ENCODE measurements at places on chromosomes 11 and 22.

- DNase-seq: peak; percentile 3
Observed at GRCh38 chr11:129090056-129090455, 102.1 kb downstream of the ARHGAP32 start.

DNA sequence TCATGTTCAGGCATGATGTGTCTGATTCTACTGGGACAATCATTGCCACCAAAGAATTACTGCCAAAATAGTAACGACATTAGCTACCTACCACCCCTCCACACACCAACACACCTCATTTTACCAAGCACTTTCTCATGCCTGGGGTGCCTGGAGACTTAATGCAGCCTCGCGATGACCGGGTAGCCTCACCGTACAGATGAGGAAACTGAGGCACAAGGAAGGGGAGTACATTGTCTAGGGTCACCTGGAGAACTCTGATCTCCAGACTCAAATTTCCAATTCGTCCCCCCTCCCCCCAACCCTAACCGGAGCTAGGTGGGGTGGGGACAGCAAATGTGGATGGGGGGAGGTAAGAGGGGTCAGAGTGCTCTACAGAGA, 2.7 kb upstream of the RTN4RL2 start:
- no peak for DNase-seq

DNA sequence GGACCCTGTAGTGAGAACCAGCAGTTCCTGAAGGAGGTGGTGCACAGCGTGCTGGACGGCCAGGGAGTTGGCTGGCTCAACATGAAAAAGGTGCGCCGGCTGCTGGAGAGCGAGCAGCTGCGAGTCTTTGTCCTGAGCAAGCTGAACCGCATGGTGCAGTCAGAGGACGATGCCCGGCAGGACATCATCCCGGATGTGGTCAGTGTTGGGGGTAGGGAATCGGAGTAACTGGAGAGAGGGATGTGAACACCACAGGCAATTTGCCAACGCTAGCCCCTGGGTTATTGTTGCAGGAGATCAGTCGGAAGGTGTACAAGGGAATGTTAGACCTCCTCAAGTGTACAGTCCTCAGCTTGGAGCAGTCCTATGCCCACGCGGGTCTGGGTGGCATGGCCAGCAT, 19.9 kb downstream of the MADD start:
- DNase-seq: no peak

- peak; percentile 87 for DNase-seq
Observed at GRCh38 chr11:110376711-110377324, 52.9 kb upstream of the FDX1 start.

- DNase-seq: no peak
Observed at GRCh38 chr11:117820516-117820915, 4.0 kb downstream of the FXYD2 start.

DNA sequence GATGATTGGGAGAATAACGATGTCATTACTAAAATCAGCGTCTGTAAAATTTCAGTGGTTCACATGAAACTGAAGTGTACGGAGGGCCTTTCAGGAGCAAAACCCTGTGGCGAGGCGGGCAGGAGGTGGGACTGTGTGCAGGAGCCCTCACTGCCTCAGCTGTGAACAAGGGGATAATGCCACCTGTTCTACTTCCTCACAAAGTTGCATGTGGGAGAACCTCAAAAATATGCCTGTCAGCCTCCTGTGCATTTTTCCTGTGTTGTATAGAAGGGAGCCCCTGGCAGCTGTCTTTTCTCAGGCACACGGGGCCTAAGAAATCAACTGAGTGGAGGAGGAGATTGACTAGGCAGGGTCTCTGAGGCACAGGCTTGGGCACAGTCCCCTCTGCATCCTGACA, 43.0 kb upstream of the MYO18B start:
- no peak for DNase-seq

- peak; percentile 57 for DNase-seq
Observed at GRCh38 chr11:124669193-124669592, 4.3 kb downstream of the SIAE start.

DNA sequence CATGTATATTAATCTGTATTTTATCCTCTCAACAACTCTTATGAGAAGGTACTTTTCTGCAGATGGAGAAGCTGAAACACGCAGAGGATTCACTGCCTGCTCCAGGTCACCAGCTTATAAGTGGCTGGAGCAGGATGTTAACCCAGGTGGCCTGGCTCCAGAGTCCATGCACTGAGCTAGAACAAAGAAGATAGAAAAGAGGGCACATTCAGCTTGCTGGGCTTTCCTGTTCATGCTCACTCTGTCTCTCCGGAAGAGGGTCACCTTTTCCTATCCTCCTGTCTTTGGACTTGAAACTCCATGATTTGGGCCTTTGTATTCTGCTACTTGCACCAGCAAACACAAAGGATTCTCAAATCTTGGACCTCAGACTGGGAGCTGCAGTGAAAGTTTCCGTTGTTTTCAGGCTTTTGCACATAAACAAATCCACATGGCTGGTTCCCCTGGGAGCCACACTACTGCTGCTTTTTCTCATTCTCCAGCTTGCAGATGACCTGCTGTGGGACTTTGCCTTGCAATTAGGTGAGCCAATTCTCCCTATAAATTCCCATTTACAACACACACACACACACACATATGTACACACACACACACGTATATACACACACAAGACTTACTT, 117.3 kb upstream of the GRK3 start:
- DNase-seq: no peak

DNA sequence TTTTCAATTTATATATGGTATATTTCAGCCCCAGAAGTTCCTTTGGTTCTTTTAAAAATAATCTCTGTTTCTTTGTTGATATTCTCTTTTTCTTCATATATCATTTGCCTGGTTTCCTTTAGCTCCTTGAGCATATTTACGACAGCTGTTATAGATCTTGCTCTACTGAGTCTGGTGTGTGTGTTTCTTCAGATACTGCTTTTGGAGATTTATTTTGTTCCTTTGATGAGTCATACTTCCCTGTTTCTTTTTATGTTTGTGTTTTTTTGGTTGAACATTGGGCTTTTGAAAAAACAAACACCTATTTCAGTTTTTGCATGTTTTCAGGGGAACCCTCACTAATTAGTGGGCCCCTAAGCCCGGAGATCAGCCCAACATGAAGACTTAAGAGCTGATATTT, 23.3 kb downstream of the GLB1L2 start:
- DNase-seq: no peak

GRCh38 chr11:59611570-59612565, 3.7 kb downstream of the OSBP start:
- no peak for DNase-seq

DNA sequence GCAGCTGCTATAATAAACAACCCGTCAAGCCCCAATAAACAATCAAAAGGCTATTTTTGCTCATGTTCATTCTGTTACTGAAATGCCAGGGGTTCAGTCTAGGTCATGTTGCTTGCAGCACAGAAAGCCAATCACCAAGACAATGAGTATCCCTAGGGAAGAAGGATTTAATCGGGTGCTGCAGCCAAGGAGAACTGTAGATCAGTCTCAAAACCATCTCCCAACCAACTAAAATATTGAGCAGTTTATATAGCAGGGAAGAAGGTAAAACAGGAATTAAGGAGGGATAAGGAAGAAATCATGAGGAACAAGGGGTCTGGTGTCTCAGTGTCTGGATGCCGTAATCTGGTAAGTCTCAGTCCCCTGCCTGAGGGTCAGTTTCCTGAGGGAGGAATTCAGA, 169.5 kb downstream of the BLID start:
- no peak for DNase-seq

DNA sequence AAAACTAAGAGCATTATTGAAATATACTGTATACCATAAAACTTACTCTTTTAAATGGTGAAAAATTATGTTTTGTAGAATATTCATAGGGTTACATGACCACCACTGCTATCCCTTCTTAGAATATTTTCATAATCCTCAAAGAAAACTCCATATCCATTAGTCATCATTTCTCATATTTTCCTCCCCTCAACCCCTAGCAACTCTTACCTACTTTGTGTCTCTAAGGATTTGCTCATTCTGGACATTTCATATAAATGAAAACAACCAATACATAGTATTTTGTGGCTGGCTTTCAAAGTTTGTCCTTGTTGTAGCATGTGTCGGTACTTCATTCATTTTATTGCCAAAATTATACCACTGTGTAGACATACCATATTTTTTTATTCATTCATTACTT, 863.8 kb downstream of the KCNA4 start:
- DNase-seq: no peak

DNA sequence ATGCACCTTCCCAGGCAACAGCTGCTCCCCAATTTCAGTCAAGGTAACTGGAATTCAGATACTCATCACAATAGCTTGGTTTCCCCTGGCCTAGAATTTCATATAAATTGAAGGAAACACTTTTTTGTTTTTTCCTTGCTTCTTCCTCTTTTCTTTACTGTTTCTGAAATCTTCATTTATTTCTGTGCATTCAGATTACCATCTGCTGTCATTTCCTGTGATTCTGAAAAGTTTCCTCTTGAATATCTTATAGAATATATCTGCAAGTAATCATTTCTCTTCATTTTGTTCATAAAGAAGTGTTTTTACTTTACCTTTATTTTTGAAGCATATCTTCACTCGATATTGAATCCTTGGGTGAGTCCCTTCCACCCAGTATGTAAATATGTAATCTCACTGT, 85.3 kb downstream of the GAB4 start:
- no peak for DNase-seq

DNA sequence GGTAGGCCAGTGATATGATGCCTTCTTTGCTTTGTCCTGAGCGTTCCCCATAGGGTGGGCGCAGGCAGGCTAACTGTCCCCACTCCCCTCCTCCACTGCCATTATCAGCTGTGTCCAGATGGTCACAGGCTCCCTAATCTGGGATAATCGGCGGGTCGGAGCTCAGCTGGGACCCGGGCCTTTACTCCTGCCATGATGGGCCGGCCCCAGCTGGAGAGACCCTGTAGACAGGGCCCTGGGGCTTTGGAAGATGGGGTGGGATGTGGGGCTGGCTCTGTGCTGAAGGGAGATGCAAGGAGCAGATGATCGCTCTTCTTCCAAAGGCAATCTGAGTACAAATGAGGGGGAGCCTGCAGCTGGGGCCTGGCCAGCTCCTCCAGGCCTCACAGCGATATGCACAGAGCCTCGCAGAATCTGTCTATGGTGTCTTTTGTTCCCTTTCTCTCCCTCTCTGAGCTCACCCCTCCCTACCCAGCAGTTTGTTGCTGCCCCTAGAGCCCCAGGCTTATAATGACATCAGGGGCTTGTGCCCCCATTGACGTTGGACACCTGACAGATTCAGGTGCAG, 11.9 kb downstream of the KLHL35 start:
- DNase-seq: no peak

- peak; percentile 11 for DNase-seq
Observed at GRCh38 chr11:103947546-103947919, 88.9 kb upstream of the DDI1 start.

DNA sequence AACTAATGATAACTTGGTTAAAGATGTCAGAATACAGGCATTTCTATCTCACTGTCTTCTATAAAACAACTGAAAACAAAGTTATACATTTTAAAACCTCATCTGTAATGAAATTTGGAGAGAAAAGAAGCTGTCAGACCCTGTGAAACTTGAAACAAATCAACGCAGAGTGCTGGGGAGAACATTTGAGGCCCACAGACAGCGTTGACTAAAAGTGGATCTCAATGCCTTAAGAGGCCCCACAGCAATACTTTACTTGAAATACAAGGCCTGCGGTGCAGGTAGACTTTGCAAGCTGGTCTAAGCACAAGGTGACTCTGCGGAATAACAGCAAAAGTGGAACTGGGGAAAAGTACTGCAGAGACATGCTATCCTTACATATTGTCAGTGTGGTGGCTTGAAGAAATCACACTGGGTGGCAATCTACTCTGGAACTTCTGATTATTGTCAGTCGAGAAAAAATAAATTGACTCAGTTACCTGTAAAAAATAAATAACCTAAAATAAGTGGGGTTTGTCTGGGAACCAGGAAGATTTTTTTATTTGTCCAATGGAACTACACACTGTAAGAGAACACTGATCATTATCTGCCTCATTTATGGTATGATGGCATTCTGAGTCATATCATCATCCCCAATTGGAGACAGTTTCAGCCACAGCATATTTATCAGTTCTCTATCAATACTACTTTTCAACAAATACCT, 138.9 kb downstream of the LUZP2 start:
- peak; percentile 74 for DNase-seq

GRCh38 chr11:31870609-31871309, 59.6 kb upstream of the PAX6 start:
- DNase-seq: peak; percentile 49

GRCh38 chr11:125770583-125770982, 8.0 kb downstream of the PATE2 start:
- no peak for DNase-seq

- DNase-seq: peak; percentile 95
Observed at GRCh38 chr22:38506118-38506962, at the start of gene DDX17. Gene DDX17, minus strand, starts transcription at chr22:38506311.

DNA sequence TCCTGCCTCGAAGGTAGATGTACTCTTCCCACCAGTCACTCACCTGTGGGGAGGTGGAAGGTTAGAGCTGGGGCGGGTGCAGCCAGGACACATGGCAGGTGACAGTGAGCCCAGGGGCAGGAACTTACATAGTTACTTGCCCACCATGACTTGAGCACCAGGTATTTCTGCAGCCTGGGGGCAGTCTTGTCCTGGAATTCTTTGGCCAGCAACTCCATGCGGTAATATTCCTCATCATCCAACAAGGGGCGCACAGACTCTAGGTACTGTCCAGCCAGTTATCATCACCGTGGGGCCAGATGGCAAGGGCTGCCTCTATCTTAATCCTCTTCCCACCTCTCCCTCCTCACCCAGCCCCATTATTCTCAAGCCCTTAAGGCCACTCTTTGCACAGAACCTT, 2.2 kb downstream of the CPT1B start:
- DNase-seq: peak; percentile 75

- DNase-seq: no peak
Observed at GRCh38 chr11:94873916-94874540, 99.3 kb downstream of the CWC15 start.

GRCh38 chr11:78079232-78080083, at the start of gene NDUFC2:
Gene NDUFC2, minus strand, starts transcription at chr11:78079862. Its CDS starts 118 bp downstream, at chr11:78079744.
- peak; percentile 88 for DNase-seq

DNA sequence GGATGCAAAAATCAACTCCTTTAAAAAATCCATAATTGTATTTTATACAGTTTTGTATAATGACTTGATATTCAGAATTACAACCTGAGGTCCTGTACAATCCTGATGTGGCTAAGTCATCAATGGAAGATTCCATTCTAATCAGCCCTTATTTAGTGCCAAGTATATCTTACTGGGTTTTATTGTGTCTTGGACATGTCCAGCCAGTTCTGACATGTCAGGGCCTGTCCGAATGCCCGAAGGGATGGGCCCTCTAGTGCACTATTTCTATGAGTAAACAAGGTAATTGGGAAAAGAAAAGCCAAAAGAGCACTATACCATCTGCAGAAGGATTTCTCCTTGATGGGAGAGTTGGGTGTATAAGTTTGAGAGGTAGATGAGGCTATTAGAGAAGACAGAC, 412.9 kb downstream of the METTL15 start:
- DNase-seq: no peak

GRCh38 chr11:26580929-26581328, 8.9 kb upstream of the MUC15 start:
- peak; percentile 0 for DNase-seq

DNA sequence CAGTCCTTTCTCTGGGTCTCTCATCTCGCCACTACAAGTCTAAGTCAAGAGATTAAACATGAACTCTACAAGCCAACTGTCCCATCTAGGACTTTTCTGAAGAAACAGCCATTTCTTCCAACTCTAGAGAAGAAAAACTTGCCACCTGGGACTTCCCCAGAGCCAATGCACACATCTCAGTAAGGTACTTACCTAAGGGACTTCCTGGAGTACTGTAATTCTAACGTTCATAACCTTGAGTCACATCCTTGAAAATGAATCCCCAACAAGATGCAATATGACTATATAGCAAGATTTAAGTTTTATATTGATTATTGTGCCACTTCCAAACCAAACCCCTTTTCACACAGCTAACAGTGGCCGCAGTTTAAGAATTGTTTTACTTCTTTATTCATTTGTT, 11.9 kb upstream of the ISX start:
- no peak for DNase-seq

Data from ELR (cell line).